ENCODE measurements at places on chromosomes 3 and 15. TPM values are rescaled to one million over a fixed set of nuclear protein-coding genes. Genes with fewer than 3 reads are reported as not detected.
A peak's percentile ranks its signal among the peaks of the same experiment; 100 is the strongest.

- DNase-seq, result no peak
Measured at GRCh38 chr15:80978685-80979329, 10.8 kb downstream of the MESD start.

GRCh38 chr3:122947738-122948137, 79.8 kb downstream of the SEMA5B start:
- DNase-seq, result no peak

DNA sequence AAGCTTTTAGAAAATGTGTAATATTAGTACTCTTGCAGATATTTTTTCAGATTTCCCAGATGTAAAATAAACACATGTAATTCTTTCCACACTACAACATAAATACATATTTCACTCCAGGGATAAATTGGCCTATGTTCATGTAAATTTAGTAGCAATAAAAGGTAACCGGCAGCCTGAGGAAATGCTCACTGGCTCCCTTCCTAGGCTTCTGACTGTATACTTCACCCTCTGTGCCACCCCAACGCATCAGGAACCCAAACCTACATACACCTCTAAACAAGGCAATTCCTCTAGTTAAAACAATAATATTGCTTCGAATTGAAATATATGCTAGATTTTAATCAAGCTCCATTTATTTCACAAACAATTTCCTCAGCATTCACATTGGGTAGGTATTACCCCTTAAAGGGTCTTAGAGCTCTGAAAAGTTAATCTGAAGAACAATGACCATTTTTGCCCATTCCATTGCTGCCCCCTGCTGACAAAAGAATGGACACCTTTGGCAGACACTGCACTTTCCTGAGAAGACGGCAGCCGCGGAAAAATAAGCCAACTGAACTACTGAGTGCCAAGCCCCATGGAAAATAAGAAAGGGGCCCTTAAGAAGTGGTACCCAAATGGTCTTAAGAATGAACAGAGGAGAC, 212.5 kb downstream of the OSBPL10 start:
- peak; percentile 68 for DNase-seq

DNA sequence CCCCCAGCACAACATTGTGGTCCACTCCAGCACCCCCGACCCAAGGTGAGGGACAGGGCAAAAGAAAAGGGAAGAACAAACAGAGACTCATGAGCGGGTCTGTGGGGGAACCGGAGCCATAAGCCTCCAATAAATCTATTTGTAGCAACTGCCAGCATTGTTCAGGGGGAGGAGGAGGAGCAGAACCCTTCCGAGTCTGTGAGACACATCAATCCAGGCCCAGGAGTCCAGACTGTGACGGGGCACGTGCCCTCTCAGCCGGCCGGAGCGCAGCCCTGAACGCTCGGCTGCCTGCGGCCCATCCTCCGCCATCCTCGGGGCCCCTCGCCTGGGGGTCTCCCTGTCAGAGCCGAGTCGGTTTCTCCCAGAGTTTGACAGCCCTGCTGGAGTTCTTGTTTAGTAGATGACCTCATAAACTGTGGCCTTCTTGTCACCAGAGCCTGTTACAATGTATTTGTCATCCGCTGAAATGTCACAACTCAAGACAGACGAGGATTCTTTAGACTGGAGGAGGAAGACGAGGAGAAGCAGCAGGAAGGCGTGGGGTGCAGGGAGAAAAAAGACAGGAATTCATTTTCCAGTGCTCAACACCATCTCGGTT, 47.9 kb downstream of the TLE3 start:
- DNase-seq, result peak; percentile 82

GRCh38 chr15:96087180-96087884, 243.2 kb upstream of the NR2F2 start:
- DNase-seq, result no peak

DNA sequence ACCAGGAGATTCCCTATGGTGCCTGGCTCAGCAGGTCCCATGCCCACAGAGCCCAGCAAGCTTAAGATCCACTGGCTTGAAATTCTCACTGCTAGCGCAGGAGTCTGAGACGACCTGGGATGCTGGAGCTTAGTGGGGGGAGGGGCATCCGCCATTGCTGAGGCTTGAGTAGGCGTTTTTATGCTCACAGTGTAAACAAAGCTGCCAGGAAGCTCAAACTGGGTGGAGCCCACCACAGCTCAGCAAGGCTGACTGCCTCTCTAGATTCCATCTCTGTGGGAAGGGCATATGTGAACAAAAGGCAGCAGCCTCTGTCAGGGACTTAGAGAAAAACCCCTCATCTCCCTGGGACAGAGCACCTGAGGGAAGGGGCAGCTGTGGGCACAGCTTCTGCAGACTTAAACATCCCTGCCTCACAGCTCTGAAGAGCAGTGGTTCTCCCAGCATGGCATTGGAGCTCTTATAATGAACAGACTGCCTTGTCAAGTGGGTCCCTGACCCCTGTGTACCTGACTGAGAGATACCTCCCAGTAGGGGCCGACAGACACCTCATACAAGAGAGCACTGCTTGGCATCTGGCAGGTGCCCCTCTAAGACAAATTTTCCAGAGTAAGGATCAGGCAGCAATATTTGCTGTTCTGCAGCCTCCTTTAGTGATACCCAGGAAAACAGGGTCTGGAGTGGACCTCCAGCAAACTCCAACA, 231.5 kb upstream of the SETMAR start:
- no peak for DNase-seq

DNA sequence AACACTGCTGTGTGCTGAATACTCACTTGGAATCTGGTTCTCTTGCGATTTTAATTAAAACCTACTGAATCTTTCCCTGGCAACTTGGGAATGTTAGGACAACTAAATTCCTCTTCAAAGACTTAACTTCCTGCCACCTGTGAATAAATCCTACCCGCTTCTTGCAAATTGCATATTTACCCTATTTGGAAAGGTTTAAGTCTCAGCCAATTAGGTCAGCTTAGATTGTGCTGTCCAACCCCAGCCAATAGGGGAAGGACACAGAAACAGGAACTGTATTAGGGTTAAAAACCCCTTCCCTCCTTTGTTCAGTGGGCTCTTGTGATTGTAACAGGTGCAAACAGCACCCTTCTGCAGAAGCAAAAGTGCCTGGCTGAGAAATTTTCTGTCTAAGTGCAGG, 38.6 kb upstream of the FSTL1 start:
- no peak for DNase-seq

GRCh38 chr15:40511093-40511471, 40.3 kb downstream of the CHST14 start:
- no peak for DNase-seq

DNA sequence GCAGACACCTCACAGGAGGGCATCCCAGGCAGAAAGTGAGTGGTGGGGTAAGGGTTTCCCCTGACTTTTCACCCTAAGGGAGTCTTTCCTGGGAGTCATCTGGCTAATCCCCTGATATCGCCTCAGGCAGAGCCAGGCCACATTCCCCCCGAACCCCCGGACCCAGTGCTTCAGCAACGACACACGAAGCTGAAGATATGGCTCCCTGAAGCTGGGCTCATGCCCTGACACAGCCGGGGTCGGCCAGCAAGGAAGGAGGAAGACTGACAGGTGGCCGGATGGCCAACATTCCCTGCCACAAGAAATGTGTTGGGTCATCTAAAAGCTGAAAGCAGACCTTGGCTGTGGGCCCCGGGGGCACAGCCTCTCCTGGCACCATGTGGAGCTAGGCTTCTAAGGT, 14.4 kb downstream of the CHST13 start:
- no peak for DNase-seq

- DNase-seq, result no peak
Measured at GRCh38 chr3:178002113-178002512, 534.1 kb upstream of the KCNMB2 start.

DNA sequence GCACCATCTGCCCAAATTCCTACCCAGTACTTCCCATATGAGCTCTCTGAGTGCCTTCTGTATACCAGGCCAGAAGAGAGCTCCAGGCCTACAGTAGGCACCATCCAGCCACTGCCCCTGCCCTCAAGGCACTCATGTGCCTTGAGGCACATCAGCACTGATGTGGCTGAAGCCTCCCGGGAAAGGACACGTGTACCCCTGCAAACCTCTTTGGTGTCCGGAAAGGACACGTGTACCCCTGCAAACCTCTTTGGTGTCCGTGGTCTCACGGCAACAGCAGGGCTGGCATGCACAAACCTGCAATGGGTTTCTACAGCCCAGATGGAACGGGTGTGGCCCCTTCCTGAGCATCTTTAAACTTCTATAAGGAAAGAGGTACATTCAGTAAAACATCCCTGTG, 209.4 kb upstream of the IGF1R start:
- DNase-seq, result no peak

DNA sequence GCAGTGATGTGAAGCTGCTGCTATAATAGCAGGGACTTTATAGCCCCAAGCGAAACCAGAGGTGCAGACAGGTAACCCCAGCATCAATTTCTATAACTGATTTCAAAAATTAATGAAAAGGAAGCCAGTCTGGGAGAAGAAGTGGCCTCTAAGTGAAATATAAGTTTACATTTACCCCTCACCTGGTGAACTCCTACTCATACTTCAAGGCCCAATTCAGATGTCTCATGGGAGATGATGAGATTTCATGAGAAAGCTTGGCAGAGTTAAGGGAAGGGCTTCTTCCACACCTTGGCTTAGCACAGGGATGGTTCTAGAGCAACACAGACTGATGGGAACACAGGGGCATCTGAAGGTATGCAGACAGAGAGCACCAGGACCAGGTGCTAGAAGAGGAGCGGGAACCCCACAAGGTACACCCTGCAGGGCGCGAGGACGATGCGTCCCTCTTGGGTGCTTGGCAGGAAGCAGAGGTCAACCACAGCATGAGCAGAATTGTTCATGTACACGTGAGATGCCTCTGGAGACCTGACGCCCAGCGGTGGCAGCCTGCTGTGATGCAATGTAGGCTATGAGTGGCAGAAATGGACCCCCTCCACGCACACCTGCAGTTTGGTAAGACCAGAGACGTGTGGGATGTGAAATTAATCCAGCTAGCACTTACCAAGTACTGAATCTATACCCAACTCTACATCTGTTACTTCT, 102.9 kb downstream of the SRGAP3 start:
- DNase-seq, result no peak

- no peak for DNase-seq
Measured at GRCh38 chr3:264394-265156, 68.0 kb downstream of the CHL1 start.

- DNase-seq, result peak; percentile 81
Measured at GRCh38 chr3:126522363-126522788, 1.6 kb upstream of the CHST13 start.

GRCh38 chr3:124336067-124336656, 344.2 kb upstream of the ROPN1 start:
- no peak for DNase-seq

- DNase-seq, result no peak
Measured at GRCh38 chr15:75145027-75145841, 56.4 kb upstream of the C15orf39 start.

DNA sequence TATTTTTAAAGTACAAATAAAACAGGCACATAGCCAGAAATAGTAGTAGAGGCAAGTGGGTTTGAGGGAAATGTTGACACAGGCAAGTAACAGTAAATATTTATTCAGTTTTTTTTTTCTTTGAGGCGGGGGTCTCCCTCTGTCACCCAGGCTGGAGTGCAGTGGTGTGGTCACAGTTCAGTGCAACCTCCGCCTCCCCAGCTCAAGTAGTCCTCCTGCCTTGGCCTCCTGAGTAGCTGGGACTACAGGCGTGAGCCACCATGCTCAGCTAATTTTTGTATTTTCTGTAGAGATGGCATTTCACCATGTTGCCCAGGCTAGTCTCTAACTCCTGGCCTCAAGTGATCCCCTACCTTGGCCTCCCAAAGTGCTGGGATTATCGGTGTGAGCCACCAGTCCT, 43.5 kb downstream of the PHLDB2 start:
- DNase-seq, result no peak

DNA sequence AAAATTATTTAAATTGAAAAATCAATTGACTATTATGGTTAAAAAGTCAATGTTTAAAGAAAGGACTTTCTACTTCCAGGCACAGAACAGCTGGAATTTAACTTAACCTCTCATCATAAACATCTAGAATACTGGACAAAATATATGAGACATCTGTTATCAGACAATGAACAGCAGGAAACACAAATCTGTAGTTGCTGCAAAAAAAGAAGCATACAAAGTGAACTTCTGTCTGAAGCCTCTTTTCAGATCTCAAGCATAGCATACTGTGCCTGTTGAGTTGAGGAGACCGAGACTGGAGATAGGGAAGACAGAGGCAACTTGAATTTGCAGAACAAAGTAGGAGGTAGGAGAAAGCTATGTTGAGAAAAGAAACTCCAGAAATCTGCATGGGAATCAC, 140.0 kb upstream of the CBLB start:
- no peak for DNase-seq

DNA sequence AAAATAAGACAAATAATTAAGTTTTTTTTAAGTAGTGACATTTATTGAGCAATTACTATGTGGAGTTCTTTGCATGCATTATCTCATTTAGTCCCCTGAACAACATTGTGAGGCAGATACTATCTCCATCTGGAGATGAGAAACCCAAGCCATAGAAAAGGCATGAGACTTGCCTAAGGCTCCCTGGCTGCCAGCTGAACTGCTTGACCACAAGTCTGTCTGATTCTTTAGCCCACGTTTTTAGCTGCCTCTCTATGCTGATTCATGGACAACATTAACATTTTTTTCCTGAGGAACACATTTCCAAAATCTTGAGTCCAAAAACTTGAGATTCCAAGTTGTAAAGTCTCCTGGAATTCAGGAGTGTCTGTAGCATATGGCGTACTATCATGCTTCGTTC, 263.6 kb upstream of the GOLGA6L4 start:
- DNase-seq, result no peak

DNA sequence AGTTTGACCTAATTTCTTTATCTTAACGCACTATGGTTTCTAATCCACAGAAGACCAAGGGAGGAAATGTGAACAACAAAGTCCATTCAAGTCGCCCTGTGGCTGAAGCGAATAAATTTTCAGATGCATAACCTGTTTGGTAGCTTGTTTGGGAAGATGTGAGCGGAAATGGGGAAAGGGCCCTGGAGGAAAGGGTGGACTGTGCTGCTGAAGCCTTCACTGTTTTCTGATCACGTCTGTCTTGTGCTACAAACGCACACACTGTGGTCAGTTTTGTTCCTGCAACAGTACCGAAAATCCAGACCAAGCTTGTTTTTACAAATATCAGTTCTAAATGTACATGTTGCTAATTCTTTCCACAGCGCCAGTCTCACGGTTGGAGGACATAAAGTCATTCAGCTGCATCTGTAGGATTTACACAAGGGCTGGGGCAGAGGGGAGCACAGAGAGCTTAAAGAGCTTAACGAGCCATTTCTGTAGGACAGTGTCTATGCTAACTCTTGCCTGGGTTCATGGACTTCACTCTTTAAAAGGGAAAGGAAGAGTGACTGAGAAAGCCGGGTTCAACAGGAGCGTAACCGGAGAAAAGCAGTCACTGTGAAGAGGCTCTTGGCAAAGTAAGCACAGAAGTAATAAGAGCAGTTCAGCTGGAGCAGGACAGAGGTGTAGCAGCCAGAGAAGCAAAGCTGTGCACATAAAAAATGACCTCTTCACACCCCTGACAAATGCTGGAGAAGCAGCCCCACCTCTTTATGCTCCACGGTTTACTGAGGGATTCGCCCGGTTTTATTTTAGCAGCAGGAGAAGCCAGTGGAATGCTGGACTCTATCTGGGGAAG, 66.6 kb downstream of the USF3 start:
- DNase-seq, result no peak

The SLC15A2 gene
- polyA plus RNA-seq, result 11.8 TPM

The SMCO1 gene
- polyA plus RNA-seq, result 0.91 TPM

The ECE2 gene
- polyA plus RNA-seq, result 1.1 TPM
